ENCODE measurements at places on chromosomes 5 and 9.

DNA sequence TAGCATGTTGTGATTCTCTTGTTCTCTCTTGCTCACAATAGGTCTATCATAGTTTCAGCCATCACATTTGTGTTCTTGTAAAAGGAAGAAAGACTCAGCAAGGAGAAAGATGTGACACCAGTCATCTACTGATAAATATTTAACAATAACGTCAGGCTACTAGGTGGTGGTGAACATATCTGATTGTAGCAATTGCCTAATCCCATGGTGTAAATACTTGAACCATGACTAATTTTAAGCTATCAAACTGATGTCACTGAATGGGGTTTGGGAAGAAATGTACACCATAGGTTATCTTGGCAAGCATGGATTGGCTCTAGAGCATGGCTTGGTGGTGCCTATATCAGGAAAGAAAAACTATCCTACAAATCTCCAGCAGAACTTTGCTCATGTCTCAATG lies 16.6 kb downstream of the DMRTA1 start:
- no peak for DNase-seq
- H3K4me3 ChIP-seq: no peak overlapping the region
- no peaks in the 10 kb centered on the region for H3K27me3 ChIP-seq
- no peaks in the 10 kb centered on the region for H3K36me3 ChIP-seq

- H3K4me3 ChIP-seq: no peak overlapping the region
- H3K27ac ChIP-seq: no peak overlapping the region
- H3K4me1 ChIP-seq: no peaks in the 10 kb centered on the region
- no peaks in the 10 kb centered on the region for H3K36me3 ChIP-seq
- no peak for DNase-seq
These were observed 39.4 kb downstream of the LYRM7 start for GRCh38 chr5:131210151-131210510.

DNA sequence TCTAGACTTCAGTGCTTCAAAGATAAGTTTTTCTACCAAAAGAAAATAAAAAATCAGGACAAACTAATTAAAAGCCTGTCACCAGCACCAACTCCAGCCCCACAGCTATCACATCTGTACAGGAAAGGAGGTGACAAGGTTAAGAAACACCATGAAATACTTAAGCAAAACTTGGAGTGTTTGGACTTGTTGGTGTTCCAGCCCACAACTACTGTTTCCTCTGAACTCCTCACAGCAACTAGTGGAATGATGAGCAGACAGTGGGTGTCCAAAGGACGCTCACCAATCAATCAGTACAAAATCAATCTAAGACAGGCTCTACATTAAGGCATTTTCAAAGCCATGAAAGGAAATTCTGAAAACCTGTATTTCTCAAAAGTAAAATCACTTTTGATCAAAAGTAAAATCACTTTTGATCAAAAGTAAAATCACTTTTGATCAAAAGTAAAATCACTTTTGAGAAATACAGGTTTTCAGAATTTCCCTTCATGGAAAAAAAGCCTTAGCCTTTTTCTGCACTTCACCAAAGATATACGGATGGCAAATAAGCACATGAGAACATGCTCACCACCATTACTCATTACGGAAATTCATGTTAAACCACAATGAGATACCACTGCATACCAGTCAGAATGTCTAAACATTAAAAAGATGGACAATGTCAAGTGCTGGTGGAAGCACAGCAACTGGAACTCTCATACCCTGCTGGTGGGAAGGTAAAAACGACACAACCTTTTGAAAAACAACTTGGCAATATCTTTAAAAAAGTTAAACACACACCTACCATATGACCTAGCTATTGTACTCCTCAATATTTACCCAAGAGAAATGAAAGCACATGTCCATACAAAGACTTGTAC lies 79.7 kb downstream of the MED27 start:
- no peak overlapping the region for H3K4me3 ChIP-seq
- no peaks in the 10 kb centered on the region for H3K4me1 ChIP-seq
- H3K27me3 ChIP-seq: no peaks in the 10 kb centered on the region
- H3K36me3 ChIP-seq: no peaks in the 10 kb centered on the region
- DNase-seq: no peak

- H3K27ac ChIP-seq: no peak overlapping the region
- peaks cover 2% of the 10 kb centered on the region for H3K4me1 ChIP-seq
- H3K4me3 ChIP-seq: no peak overlapping the region
- H3K36me3 ChIP-seq: no peaks in the 10 kb centered on the region
- DNase-seq: no peak
- H3K27me3 ChIP-seq: no peaks in the 10 kb centered on the region
These were observed 64.3 kb downstream of the MLLT3 start for GRCh38 chr9:20557890-20558565.

GRCh38 chr9:72390907-72391306 lies 25.9 kb upstream of the ZFAND5 start:
- H3K4me1 ChIP-seq: no peaks in the 10 kb centered on the region
- no peaks in the 10 kb centered on the region for H3K36me3 ChIP-seq
- H3K27ac ChIP-seq: no peak overlapping the region
- H3K27me3 ChIP-seq: no peaks in the 10 kb centered on the region
- DNase-seq: no peak

GRCh38 chr5:52801329-52801728 lies 13.6 kb downstream of the ITGA1 start:
- peak overlapping the region; percentile 46 for H3K27ac ChIP-seq
- no peaks in the 10 kb centered on the region for H3K36me3 ChIP-seq
- H3K27me3 ChIP-seq: no peaks in the 10 kb centered on the region
- no peak for DNase-seq
- H3K4me3 ChIP-seq: peak overlapping the region; percentile 55
- peaks cover 6% of the 10 kb centered on the region for H3K4me1 ChIP-seq

GRCh38 chr5:65451436-65451835 lies 30.3 kb downstream of the ADAMTS6 start:
- no peak for DNase-seq
- H3K4me1 ChIP-seq: no peaks in the 10 kb centered on the region
- no peak overlapping the region for H3K27ac ChIP-seq
- H3K27me3 ChIP-seq: no peaks in the 10 kb centered on the region

DNA sequence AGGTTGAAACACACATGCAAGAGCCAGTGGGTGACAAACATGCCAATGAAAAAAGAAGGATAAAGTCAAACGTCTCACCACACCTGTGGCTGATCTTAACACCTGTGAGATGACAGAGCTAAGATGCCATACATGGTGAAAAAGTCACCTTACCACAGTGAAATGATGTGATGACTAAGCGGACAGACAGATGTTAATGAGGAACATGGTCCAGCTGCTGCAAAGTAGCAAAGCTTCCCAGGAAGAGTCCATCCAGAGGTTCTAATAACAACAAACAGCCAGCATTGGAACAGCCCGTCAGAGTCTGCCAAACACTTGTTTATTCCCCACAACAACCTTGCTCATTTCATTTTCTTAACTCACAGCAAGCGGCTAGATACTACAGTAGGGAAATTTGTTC lies 1.9 kb downstream of the KIAA1191 start:
- H3K27me3 ChIP-seq: no peaks in the 10 kb centered on the region
- H3K4me3 ChIP-seq: no peak overlapping the region
- H3K27ac ChIP-seq: no peak overlapping the region
- no peaks in the 10 kb centered on the region for H3K36me3 ChIP-seq

- no peak overlapping the region for H3K4me3 ChIP-seq
- no peaks in the 10 kb centered on the region for H3K36me3 ChIP-seq
- H3K4me1 ChIP-seq: peaks cover 2% of the 10 kb centered on the region
- no peak overlapping the region for H3K27ac ChIP-seq
These were observed 61.9 kb downstream of the UBE2R2 start for GRCh38 chr9:33878691-33879366.

GRCh38 chr5:104178829-104179456 lies 616.4 kb upstream of the NUDT12 start:
- H3K4me3 ChIP-seq: no peak overlapping the region
- H3K36me3 ChIP-seq: no peaks in the 10 kb centered on the region

DNA sequence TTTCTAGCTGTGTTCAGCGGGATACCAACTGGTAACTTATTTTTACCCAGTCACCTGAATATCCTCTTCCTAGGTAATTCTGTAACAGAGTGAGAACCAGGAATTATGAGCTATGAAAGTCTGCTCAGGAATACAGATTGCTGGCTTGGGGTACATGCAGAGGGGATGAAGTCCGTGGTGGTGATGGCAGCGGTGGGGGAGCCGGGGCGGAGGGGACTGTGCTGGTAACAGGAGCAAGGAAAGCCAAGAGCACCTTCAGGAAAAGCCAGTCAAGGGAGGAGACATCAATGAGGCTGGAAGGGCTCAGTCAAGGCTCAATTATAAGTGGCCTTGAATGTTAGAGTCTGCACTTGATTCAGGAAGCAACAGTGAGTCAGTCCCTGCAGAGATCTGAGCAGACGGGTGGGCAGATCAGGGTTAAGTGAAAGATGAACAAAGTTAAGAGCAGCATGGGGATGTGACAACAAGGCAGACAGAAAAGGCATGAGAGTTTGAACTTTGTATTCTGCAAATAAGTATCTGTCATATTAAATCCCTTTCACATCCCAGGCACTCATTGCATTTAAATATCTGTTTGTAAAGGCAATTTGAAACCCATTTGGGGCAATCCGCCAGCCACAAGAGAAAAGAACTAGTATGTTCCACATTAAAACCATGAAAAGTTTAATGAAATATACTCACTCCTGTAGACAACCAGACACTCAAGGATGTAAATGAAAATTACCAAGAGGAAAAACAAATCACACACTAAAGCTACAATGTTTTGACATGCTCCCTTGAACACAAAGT lies 101.2 kb downstream of the TTC39B start:
- no peaks in the 10 kb centered on the region for H3K27me3 ChIP-seq
- no peak overlapping the region for H3K4me3 ChIP-seq
- no peak overlapping the region for H3K27ac ChIP-seq
- DNase-seq: no peak
- H3K36me3 ChIP-seq: no peaks in the 10 kb centered on the region

GRCh38 chr5:61999371-61999770 lies 306.6 kb upstream of the KIF2A start:
- no peaks in the 10 kb centered on the region for H3K36me3 ChIP-seq
- no peaks in the 10 kb centered on the region for H3K27me3 ChIP-seq
- H3K4me3 ChIP-seq: no peak overlapping the region
- DNase-seq: no peak

GRCh38 chr5:151952238-151952637 lies 27.6 kb upstream of the GLRA1 start:
- H3K27me3 ChIP-seq: no peaks in the 10 kb centered on the region
- H3K4me3 ChIP-seq: no peak overlapping the region
- DNase-seq: no peak
- no peak overlapping the region for H3K27ac ChIP-seq

- no peaks in the 10 kb centered on the region for H3K36me3 ChIP-seq
- H3K27me3 ChIP-seq: no peaks in the 10 kb centered on the region
- H3K27ac ChIP-seq: no peak overlapping the region
- no peaks in the 10 kb centered on the region for H3K4me1 ChIP-seq
- no peak overlapping the region for H3K4me3 ChIP-seq
These were observed 6.2 kb upstream of the HAVCR2 start for GRCh38 chr5:157115012-157115411.

DNA sequence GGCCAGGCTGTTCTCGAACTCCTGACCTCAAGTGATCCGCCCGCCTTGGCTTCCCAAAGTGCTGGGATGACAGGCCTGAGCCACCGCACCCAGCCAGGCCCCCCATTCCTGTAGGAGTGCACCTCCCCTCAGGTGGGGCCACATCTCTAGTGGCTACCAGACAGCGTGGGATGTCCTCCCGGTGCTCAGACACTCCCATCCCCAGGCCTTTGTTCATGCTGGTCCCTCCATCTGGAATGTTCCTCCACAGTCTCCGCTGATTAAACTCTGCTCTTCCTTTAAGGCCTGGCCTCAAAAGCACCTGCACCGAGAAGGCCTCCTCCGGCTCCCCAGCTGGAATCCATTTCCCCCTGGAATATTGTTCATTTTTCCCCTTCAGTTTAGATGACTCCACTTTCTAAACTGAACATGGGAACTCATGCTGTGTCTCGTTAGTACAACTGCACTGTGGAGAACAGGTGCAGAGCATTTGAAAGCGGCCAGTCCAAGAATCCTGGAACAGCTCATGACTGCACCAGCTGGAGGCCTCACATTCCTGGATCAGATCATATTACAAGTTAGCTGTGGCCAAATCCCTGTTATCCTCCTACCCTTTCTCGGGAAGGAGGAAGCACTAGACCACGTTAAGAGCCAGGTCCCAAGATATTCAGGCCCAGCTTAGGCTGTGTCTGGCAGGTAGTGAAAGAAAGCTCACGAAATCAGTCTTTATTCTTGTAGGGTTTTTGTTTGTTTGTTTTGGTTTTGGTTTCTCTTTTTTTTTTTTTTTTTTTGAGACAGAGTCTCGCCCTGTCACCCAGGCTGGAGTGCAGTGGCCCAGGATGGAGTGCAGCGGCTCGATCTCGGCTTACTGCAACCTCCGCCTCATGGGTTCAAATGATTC lies 10.8 kb upstream of the PRRC2B start:
- peak overlapping the region; percentile 36 for H3K27ac ChIP-seq
- no peaks in the 10 kb centered on the region for H3K36me3 ChIP-seq
- no peak for DNase-seq

- no peak overlapping the region for H3K4me3 ChIP-seq
- H3K4me1 ChIP-seq: no peaks in the 10 kb centered on the region
- no peak overlapping the region for H3K27ac ChIP-seq
- no peaks in the 10 kb centered on the region for H3K27me3 ChIP-seq
These were observed 57.3 kb upstream of the KLF4 start for GRCh38 chr9:107546859-107547258.

- no peak for DNase-seq
- H3K4me1 ChIP-seq: no peaks in the 10 kb centered on the region
These were observed 516.5 kb downstream of the KIF4B start for GRCh38 chr5:155530046-155530445.

DNA sequence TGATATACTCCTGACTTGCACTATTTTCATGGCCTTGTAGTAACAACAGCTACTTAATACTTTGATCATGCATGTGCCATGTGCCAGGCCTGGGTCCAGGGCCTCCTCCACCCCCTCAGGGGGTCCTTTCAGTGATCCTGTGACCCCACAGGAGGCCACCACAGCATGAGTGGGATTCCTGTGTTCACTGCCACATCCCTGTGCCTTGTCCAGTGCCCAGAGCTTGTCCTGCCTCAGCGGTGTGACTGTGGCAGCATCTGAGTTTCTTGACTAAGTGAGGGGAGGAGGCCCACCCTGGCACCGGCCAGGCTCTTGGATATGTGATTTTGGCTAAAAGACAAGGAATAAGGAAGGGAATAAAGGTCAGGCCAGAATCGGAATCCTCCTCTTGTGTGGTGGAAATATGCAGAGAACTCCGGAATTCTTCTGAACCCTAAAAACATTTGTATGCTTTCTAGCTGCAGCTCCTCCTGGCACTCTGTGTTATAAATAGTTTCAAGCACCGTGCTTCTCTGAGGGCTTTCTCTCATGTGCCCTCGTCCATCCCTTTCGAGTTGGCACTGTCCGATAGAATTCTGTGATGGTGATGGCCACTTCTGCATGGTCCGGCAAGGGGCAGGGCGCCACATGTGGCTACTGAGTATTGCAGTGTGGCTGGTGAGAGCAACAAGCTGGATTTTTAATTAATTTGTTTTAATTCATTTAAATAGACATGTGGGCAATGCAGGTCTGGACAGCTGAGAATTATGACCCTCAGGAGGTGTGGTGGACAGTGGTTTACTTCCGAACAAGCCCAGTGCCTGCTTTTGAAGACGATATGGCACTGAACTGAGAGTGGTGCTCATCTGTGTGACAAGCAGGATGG lies 31.8 kb downstream of the TENT4A start:
- H3K36me3 ChIP-seq: no peaks in the 10 kb centered on the region
- H3K27me3 ChIP-seq: no peaks in the 10 kb centered on the region
- no peak for DNase-seq

- no peaks in the 10 kb centered on the region for H3K27me3 ChIP-seq
- no peaks in the 10 kb centered on the region for H3K4me1 ChIP-seq
These were observed 132.8 kb downstream of the MCTP1 start for GRCh38 chr5:95152131-95152530.
